ENCODE measurements at places on chromosomes 6 and 20.

DNA sequence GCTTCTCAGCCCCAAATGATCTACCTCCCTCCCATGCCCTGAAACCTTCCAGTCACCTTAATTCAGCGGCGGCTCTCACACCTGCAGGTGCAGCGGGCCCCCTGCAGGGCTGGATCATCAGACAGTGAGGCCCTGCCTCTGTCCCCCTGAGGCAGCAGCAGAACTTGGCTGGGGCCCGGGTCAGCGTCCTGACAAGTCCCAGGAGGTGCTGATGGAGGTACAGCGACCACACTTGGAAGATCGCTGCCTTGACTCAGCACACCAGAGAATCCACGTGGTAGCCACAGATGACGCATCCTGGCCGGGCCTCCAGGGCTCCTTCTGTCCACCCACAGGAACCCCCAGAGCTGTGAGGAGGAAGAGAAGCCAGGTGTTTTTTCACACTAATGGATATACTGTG is 116.4 kb upstream of the THBS2 start:
- no peak for DNase-seq

GRCh38 chr6:43703512-43704429 is 16.2 kb upstream of the MRPS18A start:
- no peak for DNase-seq

DNA sequence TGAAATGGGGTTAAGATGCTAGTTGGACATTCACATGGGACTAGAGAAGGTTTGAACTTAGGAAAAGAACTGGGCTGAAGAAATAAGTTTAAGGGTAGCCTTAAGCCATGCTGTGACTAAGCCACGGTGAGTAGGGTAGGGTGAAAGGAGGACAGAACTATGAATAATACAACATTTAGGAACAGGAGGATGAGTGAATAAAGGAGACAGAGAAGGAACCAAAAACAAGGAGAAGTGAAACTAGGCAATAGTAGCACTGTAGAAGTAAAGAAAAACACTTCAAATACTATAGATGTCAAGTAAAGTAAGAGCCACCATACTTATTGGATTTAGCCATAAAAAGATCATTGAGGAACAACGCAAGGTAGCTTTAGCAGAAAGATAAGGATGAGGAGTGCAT is 111.2 kb downstream of the KCNQ5 start:
- no peak for DNase-seq

GRCh38 chr6:130507666-130508028 is 141.8 kb downstream of the TMEM200A start:
- DNase-seq: no peak

- no peak for DNase-seq
These were observed 260.7 kb downstream of the ALDH8A1 start for GRCh38 chr6:134689177-134689576.

DNA sequence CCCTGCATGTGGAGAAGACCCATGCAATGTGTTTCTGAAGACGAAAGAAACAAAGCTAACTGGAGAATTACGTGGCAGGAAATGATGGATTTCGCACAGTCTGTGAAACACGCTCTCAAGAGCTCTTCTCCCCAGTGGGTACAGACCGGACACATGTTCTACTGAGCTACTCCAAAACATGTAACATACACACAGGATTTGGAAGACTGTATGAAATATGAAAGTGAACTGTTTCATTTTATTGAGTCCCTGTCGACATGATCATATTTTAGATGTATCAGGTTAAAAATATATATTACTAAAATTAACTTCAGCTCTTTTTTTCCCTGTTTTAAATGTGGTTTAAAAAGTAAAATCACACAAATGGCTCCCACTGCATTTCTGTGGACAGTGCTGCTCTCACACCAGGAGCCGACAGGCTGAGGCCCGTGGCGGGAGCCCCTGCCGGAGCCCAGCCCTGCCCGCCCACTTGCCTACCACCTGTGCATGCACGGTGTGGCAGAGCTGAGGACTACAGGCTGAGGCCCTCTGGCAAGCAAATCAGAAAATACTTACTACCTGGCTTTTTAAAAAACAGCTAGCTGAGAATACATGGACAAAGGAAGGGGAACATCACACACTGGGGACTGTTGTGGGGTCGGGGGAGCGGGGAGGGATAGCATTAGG is 58.9 kb upstream of the NXT1 start:
- no peak for DNase-seq
